ENCODE measurements at places on chromosomes 2 and 18. TPM values are rescaled to one million over a fixed set of nuclear protein-coding genes. Genes with fewer than 3 reads are reported as not detected.

UGT1A5 gene
- total RNA-seq, result not detected

POTEI gene
- 5.6 TPM for total RNA-seq

GMCL1 gene
- 39.2 TPM for total RNA-seq

- DNase-seq, result no peak
Measured at GRCh38 chr2:222837643-222838056, 23.2 kb upstream of the ACSL3 start.

GRCh38 chr18:36757081-36757480 lies 71.7 kb downstream of the TPGS2 start:
- DNase-seq, result no peak

- no peak for DNase-seq
Measured at GRCh38 chr2:100857915-100858314, 38.0 kb downstream of the NPAS2 start.

DNA sequence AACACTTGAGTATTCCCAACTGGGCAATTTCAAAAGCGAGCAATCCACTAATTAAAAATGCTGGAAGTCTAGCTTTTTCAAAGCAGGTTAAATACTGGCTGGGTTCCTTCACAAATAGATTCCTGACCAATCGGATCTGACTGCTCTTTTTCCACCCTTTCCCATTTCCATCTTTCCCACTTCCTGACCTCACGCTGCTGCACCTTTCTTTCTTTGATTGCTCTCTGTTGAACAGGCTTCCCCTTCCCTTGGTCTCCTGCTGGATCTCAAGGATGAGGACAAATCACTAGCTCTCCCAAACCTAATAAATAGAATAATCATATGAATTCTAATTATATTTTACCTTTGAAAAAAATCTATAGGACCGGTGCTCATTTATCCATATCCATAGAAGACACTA lies 121.2 kb downstream of the TCF4 start:
- no peak for DNase-seq

RMDN2 gene
- total RNA-seq, result 9.1 TPM

DNA sequence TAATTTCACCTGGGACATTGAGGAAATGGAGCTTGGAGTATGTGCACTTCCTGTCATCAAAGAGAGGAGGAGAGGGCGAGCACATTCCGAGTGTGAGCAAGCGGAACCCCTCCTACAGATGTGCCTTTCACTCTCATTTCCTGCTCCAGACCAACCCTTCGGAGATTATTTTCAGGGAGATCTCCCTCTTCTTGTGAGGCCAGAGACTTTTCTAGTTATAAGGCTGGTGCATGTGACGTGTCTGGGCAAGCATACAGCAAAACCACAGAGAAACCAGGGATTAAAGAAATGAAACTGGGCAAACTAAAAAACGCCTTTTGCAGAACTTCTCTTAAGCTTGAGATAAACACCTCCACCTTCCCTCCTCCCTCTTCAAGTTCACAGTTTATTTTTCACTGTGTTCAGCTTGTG lies 409.2 kb upstream of the TCF4 start:
- no peak for DNase-seq
